EL (cell line): ENCODE measurements at places on chromosomes 3 and 15.
A peak's percentile ranks its signal among the peaks of the same experiment; 100 is the strongest.

DNA sequence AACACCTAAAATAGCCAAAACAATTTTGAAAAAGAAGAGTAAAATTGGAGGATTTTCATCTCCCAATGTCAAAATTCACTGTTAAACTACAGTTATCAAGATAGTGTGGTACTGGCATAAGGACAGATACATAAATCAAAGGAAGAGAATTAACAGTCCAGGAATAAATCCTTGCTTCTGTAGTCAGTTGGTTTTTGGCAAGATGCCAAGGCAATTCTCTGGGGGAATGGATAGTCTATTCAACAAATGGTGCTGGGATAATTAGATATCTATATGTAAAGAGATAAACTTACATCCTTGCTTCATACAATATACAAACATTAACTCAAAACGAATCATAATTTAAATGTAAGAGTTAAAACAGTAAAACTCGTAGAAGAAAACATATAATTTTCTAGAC is 57.9 kb upstream of the SELENOK start:
- DNase-seq: no peak

- no peak for DNase-seq
Observed at GRCh38 chr3:57069503-57069902, 9.0 kb downstream of the SPATA12 start.

- no peak for DNase-seq
Observed at GRCh38 chr3:23192816-23193215, 10.3 kb upstream of the UBE2E2 start.

DNA sequence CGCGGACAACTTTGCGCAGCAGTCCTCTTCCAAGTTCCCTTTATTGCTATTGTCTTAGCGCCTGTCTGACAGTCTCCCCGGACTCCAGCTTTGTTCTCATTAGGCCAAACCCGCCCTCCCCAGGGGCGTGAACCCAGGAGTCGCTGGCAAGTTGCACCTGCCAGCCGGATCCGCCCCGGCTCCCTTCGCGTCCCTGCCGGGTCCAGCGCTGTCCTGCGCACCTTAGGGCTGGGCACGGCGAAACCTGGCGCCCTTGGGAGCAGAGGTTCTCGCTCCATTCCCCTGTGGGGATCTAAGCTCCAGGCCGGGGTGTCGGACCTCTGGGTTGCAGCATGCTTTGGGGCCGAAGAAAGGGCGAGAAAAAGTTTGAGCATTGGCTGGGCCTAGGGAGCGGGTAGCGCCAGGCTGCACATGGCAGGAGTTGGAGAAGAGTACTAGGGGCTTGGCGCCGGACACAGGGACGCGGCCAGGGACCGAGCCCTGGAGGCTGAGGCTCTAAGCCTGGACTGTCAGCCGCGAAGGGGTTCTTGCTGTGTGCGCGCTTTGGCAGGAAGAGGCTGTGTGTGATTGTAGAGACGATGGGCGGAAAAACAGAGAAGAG is 335.1 kb upstream of the THRB start:
- peak; percentile 7 for DNase-seq

- DNase-seq: no peak
Observed at GRCh38 chr3:17749705-17750293, 7.4 kb upstream of the TBC1D5 start.
